Activated CD4-positive, alpha-beta T cell treated with anti-CD3 and anti-CD28 coated beads, Interleukin-2, amount 50 U/mL, for 4 hours (primary cell): ENCODE measurements at places on chromosomes 5 and 9.

GRCh38 chr5:106675687-106676086 is 995.0 kb downstream of the EFNA5 start:
- DNase-seq = no peak

GRCh38 chr9:133032171-133032570 is 1.4 kb downstream of the GTF3C5 start:
- DNase-seq = no peak

DNA sequence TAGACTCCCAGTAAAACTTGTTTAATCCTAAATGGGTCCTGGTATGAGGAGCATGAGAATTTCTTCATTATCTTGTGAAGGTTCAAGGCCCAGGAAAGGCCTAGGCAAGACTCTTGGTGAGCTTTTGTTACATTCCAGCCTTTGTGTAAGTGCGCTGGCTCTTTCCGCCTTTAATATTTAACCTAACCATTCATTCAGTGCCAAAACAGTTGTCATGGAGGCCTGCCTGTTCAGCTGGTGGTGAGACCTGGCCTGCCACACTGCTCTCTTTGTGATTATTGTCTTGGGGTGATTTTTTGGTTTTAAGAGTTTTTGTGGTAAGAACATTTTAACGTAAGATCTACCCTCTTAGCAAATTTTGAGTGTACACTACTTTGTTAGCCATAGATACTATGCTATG is 127.5 kb upstream of the WWC1 start:
- DNase-seq = no peak

- DNase-seq = no peak
These were observed 454.9 kb downstream of the PRR16 start for GRCh38 chr5:120919017-120919416.

- no peak for DNase-seq
These were observed 209.8 kb downstream of the CWC27 start for GRCh38 chr5:64978546-64978945.

- DNase-seq = no peak
These were observed 124.3 kb upstream of the MOCS2 start for GRCh38 chr5:53233645-53234405.

DNA sequence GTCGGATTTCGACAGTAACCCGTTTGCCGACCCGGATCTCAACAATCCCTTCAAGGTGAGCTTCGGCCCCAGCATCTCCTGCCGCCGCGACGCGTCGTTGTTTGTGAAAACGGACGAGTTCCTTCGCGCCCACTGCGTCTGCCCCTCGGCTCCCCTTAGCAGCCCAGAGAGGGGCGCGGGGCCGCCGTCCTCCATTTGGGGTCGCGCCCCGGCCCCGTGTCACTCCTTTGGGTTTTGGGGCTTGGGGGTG is 182 bp downstream of the SCAMP1 start:
- DNase-seq = no peak
